ENCODE measurements at places on chromosomes 12 and 14. TPM values are rescaled to one million over a fixed set of nuclear protein-coding genes. Genes with fewer than 3 reads are reported as not detected.

GRCh38 chr12:62320054-62320453, 59.9 kb downstream of the USP15 start:
- H3K27ac ChIP-seq = no peak overlapping the region
- H3K27me3 ChIP-seq = no peaks in the 10 kb centered on the region
- no peak for DNase-seq
- peaks cover 16% of the 10 kb centered on the region for H3K36me3 ChIP-seq
- no peak overlapping the region for H3K4me3 ChIP-seq

- no peak overlapping the region for H3K4me3 ChIP-seq
- no peak for DNase-seq
- no peaks in the 10 kb centered on the region for H3K27me3 ChIP-seq
- H3K36me3 ChIP-seq = no peaks in the 10 kb centered on the region
- H3K27ac ChIP-seq = no peak overlapping the region
Observed at GRCh38 chr14:26463136-26463535, 134.7 kb downstream of the NOVA1 start.

GRCh38 chr12:109989380-109989779, 6.8 kb downstream of the GIT2 start:
- H3K27ac ChIP-seq = no peak overlapping the region
- H3K27me3 ChIP-seq = no peaks in the 10 kb centered on the region
- H3K4me1 ChIP-seq = peaks cover 9% of the 10 kb centered on the region
- H3K36me3 ChIP-seq = peaks cover 8% of the 10 kb centered on the region

DNA sequence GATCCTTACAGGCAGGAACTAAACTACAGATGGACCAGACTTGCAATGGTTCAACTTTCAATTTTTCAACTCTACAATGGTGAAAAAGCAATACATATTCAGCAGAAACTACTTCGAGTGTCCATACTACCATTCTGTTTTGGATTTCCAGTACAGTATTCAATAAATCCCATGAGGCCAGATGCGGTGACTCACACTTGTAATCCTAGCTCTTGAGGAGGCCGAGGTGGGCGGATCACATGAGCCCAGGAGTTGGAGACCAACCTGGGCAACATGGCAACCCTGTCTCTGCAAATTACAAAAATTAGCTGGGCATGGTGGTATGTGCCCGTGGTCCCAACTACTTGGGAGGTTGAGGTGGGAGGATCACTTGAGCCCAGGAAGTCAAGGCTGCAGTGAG, 336.1 kb downstream of the MED13L start:
- no peak overlapping the region for H3K27ac ChIP-seq
- no peak overlapping the region for H3K4me3 ChIP-seq
- H3K4me1 ChIP-seq = no peaks in the 10 kb centered on the region
- H3K36me3 ChIP-seq = no peaks in the 10 kb centered on the region
- no peak for DNase-seq

GRCh38 chr14:103445806-103446205, 60.6 kb downstream of the MARK3 start:
- no peaks in the 10 kb centered on the region for H3K27me3 ChIP-seq
- H3K27ac ChIP-seq = no peak overlapping the region
- no peak overlapping the region for H3K4me3 ChIP-seq
- no peak for DNase-seq
- H3K4me1 ChIP-seq = peaks cover 4% of the 10 kb centered on the region

- no peaks in the 10 kb centered on the region for H3K27me3 ChIP-seq
- no peak for DNase-seq
- no peaks in the 10 kb centered on the region for H3K36me3 ChIP-seq
- H3K4me3 ChIP-seq = no peak overlapping the region
- H3K27ac ChIP-seq = no peak overlapping the region
Observed at GRCh38 chr12:88529531-88530488, 50.5 kb downstream of the KITLG start.

- H3K4me3 ChIP-seq = no peak overlapping the region
- H3K36me3 ChIP-seq = no peaks in the 10 kb centered on the region
- H3K27me3 ChIP-seq = no peaks in the 10 kb centered on the region
- no peak overlapping the region for H3K27ac ChIP-seq
- no peak for DNase-seq
- peaks cover 15% of the 10 kb centered on the region for H3K4me1 ChIP-seq
Observed at GRCh38 chr14:34334329-34334728, 127.7 kb downstream of the SPTSSA start.

Gene CLEC4D
- not detected for total RNA-seq

Gene NRL
- total RNA-seq = 2.2 TPM

Gene SLCO1B1
- not detected for total RNA-seq

Gene VSIG10
- total RNA-seq = 3.2 TPM

Gene C12orf60
- 1.8 TPM for total RNA-seq
